ENCODE measurements at places on chromosomes 5 and 9. TPM values are rescaled to one million over a fixed set of nuclear protein-coding genes. Genes with fewer than 3 reads are reported as not detected.
A peak's percentile ranks its signal among the peaks of the same experiment; 100 is the strongest.

DNA sequence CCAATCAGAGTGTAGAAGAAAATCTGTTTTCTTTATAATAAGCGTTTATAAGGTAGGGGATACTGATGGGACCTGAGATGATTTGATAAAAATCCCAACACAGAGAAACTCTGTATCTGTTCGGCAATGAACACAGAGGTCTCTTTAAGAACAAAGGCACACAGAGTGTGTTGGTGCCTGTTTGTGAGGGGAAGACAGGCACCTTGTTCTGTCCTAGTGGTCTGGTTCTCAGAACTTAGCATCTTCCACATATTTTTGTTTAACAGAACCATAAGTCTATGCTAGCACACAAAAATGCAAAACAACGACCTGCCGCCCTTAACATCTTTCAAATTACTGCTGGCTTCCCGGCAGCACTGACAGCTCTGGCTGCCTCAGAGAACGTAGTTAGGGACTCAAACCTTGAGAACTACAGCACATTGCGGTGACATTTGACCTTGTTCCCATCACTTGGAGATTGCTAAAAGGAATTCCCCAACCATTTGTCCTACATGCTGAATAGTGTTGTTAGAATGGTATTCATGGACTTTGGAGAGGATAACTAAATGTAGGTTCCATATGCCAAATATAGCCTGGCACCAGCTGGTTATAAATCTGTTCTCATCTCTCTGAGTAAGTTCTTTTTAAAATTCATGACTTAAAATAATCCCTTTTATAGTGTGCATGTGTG is 871.7 kb upstream of the TYRP1 start:
- no peak for DNase-seq

GRCh38 chr9:5002811-5003210 is 17.7 kb downstream of the JAK2 start:
- no peak for DNase-seq

- no peak for DNase-seq
These were observed 3.7 kb upstream of the ICE1 start for GRCh38 chr5:5418764-5419163.

DNA sequence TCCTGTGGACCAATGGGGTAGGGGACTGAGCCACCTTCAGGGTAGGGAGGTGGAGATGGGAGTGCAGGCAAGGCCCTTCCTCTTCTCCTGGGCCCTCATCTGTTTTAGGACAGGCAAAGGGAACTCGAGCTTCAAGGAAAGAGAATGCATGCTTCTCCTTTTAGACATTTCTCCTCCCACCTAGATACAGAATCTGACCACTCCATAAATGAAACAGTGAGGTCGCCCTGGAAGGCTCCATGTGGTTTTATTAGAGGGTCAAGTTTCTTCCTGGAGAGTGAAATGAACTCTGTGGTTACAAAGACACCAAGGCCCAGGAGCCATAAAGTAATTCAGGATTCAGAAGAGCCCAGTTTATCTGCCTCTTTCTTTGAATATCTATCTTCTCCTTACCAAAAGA is 14.9 kb downstream of the LHFPL2 start:
- DNase-seq: no peak

- peak; percentile 73 for DNase-seq
These were observed 55.8 kb upstream of the ACTBL2 start for GRCh38 chr5:57538341-57538955.

DNA sequence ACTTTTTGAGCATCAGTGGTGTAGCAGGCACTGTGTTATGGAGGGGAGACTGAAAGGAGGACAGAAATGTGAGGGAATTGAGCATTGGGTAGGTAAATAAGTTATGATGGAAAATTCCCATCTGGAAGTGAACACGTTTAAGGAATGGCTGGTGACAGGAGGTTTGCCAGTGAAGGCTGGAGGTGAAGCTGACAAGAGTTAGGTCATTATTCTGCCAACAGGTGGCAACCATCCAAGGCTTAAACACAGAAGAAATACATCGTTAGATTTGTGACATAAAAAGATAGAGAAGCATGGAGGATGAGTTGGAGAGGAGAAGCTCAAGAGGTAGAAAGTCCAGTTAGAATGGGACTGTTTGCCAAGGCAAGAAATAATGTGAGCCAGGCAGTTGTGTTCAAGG is 455.3 kb upstream of the SGCD start:
- no peak for DNase-seq

DNA sequence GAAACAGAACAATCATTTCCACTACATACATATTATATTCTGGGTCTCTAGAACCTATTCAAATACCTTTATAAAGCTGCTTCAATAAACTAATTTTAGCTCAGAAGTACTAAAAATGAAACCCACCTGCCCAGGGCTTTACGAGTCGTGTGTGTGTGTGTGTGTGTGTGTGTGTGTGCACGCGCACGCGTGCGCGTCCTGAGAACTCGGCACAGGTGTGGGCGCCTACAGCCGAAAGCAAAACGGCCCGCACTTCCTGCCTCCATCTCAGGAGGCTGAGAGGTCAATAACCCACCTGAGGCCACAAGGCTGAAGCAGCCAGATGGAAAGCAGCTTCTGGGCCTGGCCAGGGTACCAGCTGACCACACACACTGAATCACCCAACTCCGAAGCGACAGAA is 3.0 kb downstream of the CLPTM1L start:
- no peak for DNase-seq

- peak; percentile 63 for DNase-seq
These were observed 113.2 kb downstream of the TLE4 start for GRCh38 chr9:79684711-79685575.

DNA sequence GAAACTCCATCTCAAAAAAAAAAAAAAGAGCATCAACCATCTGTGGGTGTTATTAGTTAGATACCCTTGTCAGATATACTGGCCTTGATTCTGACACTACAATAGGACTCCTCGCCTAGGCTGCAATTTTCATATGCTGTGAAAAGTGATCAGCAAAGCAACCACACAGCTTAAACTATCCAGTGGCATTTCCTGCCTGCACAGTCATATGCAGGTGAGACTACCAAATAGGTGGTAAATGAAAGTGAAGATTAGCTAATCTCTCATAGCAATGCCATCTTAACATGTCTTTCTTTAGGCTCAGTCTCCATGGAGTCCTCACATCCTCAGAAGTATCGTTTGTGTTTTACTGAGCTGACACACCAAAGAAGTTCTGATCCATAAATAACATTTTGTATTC is 40.8 kb downstream of the GRAMD2B start:
- peak; percentile 55 for DNase-seq

- no peak for DNase-seq
These were observed 29.6 kb upstream of the OTULINL start for GRCh38 chr5:14552017-14552416.

DNA sequence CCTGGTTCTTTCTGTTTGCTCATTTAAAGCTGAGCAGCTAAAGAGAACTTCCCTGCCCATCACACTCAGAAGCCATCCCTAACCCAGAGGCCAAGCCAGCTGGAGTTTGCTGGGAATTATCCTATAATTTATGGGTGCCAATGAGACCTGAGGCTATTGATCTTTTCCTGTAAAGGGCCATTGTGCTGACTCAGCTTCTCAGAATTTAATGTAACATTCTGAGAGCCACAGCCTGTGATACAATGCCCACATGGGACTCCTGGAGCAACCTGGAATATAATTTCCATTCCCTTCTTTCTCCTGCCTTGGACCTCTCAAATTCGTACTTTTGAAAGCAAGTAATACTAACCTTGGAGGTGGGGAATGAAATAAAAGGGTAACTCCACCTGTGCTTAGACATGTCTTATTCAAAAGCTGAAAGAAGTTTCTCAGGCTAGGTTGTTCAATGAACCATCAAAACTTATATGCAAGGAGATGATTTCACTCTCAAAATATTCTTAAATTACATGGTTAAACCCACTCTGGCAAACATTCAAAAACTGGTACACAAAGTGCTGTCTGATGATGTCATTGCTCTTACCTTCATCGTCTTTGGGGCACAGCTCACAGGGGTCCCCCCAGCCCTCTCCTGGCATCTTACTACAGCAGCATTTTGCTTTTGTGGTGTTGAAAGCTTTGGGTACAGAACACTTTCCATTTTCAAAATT is 206.7 kb downstream of the SLC12A2 start:
- DNase-seq: peak; percentile 36

DNA sequence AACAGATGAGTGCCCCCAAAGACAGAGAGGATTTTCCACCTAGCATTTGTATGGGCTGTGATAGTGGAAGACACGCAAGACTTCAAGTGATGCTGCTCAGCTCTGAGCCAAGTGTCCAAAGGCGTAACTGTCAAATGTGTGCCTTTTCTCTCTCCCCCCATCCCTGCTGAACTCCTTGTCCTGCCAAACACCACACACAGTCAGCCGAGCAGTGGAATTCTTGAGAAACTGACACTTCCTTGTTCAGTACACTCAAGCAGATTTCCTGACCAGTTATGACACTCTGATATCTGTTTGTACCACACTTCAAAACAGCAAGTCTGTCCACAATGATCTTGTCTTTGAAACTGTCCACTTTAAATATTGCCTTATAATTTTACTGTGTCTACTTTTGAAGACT is 166.4 kb downstream of the PIK3R1 start:
- DNase-seq: no peak

DNA sequence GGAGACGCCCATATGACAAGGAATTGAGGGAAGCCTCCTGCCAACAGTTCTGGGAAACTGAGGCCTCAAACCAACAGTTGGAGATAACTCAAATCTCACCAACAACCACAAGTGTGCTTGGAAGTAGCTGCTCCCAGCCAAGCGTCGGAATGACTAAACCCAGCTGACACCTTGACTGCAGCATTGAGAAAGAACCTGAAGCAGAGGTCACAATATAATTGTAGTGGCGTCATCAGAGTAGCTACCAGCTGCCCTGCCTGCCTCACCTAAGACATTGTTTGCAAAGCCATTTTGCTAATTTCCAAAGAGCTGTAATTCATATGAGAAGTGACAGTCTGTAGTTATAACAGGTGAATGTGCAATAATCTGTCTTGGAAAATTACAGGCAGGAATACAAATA is 40.8 kb upstream of the ANKRD31 start:
- DNase-seq: peak; percentile 34

GRCh38 chr5:83126501-83126900 is 49.2 kb downstream of the XRCC4 start:
- no peak for DNase-seq

GRCh38 chr9:121721770-121722169 is 70.3 kb downstream of the DAB2IP start:
- no peak for DNase-seq

GRCh38 chr5:167229751-167230150 is 1061.7 kb upstream of the WWC1 start:
- DNase-seq: peak; percentile 5

DNA sequence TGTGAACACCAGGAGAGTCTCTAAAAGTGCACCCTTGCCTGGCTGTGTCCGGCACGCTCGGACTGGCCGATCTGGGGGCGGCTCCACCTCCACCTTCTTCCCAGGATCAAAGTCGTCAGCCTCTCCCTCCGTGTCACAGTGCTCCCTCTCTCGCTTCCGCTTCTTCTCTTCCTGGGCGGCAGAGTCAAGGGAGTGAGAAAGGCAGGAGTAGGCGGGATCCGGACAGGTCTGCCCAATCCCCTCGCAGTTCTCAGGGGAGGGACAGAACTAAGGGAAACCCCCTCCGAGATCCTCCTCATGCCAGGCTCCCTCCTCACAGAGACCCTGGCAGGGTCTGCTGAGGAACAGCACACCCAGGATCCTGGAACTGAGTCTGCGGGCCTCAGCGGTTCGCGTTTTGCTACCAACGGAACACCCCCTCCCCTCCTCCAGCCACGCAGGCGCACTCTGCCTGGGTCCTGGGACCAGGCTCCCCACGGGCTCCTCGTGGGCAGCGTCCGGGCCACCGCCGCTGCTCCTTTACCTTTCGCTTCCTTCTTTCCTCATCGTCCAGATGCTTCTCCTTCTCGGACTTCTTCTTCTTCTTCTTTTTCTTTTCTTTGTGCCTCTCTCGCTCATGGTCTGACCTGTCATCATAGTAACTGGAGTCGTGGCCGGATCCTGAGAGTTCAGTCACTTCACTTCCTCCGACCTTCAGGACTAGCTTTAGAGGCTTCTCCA is 1.3 kb downstream of the BRD9 start:
- no peak for DNase-seq

DNA sequence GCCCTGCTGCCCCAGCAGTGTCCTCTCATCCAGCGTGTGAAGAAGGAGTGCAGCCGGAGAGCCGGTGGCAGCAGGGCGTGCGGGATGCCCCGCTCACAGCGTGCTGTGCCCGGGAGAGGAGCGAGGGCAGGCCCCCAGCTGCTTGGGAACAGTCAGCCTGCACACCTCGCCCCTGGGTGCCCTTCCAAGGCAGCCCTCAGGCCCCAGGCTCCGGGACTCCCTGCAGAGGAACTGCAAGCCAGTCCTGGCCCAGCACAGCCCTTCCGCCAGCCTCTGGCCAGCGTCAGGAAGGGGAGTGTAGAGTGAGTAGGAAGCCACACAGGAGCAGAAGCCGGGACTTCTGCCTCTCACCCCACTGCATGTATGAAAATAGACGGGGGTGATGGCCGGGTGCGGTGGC is 43.5 kb downstream of the ADAMTS2 start:
- DNase-seq: no peak

DNA sequence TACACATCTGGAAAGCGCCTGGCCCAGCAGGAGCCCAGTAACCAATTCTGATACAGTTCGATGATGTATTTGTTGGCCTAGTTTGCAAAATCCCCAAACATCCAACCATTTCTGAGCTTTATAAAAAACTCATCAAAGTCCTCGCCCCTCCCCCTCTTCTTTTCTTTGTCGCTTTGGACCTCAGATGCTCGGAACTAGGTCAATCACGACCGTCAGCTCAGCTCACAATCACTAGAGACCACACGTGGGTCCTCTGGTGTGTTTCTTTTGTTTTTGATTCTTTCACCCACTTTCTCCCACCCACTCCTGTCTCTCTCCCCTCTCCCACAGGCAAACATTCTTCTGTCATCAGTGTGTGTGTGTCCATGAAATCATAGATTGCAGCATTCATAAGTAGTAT is 26.7 kb upstream of the ZBTB43 start:
- no peak for DNase-seq

DNA sequence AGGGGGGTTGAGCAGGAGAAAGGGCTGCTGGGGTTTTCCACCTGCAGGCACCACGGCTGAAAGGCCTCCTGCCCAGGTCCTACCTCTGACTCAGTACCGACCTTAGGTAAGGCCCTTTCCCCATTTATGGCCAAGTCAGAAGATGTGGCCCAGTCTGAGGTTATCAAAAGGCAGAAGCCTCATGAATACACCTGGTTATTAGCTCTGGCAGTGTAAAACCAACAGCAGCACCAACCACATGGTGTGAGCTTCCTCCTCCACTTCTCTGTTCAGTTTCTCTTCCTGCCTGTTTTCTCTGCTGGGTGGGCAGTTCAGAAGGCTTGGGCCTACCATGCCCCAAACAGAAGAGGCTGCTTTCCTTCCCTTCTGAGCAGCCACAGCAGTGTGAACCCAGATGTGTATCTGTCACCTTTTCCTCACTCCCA is 86.9 kb downstream of the UGCG start:
- no peak for DNase-seq

Gene BAAT
- total RNA-seq: 0.26 TPM

Gene FIBCD1
- total RNA-seq: 0.51 TPM

Gene MAP1B
- 5.8 TPM for total RNA-seq

Gene MCTP1
- total RNA-seq: 26.0 TPM

Gene RNF208
- total RNA-seq: not detected

Gene PLPPR1
- not detected for total RNA-seq

Gene PCDHGA4
- 0.53 TPM for total RNA-seq

Gene TLX3
- not detected for total RNA-seq

Gene ADAMTS16
- not detected for total RNA-seq

Gene ZNF483
- 0.26 TPM for total RNA-seq

Gene FREM1
- not detected for total RNA-seq

Gene GPR151
- not detected for total RNA-seq

Gene DNAJC18
- total RNA-seq: 1.6 TPM
